NCI-H524 (cell line): ENCODE measurements at places on chromosomes 2 and 18.

- DNase-seq: peak; percentile 5
These were observed 54.3 kb downstream of the RAB10 start for GRCh38 chr2:26088038-26088643.

- DNase-seq: no peak
These were observed 63.7 kb downstream of the EDAR start for GRCh38 chr2:108925286-108925685.

- no peak for DNase-seq
These were observed 21.0 kb downstream of the SLC20A1 start for GRCh38 chr2:112666761-112667122.

DNA sequence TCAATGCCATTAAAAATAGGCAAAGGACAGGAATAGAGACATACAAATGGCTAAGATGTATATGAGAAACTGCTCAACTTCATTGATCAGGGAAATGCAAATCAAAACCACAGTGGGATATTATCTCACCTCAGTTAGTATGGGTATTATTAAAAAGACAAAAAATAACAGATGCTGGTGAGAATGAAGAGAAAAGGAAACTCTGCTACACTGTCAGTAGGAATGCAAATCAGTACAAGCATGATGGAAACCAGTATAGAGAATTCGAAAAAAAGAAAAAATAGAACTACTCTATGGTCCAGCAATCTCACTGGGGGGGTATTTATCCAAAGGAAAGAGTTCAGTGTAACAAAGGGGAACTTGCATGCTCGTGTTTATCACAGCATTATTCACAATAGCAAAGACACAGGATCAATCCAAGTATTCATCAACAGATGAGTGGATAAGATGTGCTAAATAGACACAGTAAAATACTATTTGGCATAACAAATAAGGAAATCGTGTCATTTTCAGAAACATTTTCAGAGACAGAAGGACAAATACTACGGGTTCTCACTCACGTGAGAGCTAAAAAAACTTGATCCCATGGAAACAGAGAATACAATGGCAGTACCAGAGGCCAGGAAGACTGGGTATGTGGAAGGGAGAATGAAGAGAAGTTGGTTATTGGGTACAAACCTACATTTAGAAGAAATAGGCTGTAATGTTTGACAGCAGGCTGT, 60.6 kb downstream of the CCDC74A start:
- no peak for DNase-seq

DNA sequence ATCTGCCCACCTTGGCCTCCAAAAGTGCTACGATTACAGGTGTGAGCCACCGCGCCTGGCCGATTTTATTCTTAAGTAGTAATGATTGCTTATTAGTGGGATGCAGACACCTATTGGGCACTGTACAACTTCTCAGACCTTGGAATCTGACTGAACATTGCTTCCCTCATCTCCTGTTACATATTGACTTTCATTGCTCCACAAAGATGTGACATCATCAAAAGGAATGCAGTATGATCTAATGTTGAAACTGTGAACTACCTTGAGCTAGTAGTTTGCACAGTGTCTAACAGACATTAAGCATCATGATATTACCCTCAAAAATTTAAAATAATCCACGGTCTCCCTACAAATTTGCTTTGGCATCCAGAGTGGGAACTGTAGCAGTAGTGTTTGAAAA, 109.8 kb upstream of the SIX2 start:
- DNase-seq: no peak

DNA sequence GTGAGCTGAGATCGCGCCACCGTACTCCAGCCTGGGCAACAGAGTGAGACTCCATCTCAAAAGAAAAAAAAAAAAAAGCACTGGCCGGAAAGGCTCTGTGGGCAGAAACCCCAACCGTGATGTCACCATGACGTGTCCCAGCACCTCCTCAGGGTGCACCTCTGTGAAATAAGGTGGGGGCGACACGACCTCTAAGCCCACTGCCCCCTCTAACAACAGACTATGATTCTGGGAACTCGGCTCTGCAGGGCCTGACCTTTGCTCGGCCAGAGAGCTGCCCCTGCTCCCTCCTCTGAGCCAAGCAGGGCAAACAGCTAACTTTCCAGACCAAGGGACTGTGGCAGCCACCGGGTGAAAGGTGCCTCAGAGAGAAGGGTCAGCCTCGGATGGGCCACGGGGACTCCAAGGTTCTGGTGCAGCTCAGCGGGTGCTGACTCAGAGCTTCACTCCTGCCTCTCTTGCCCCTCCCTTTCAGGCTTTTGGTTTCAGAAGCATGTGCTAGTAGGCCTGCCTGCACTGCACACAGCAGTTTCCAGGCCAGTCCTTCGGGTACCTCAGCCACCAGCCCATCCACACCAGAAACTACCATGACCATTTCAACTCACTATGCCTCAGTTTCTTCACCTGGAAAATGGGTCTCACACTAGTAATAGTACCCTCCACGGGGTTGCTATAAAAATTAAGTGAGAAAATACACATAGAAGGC, 8.0 kb downstream of the TMBIM1 start:
- DNase-seq: no peak

DNA sequence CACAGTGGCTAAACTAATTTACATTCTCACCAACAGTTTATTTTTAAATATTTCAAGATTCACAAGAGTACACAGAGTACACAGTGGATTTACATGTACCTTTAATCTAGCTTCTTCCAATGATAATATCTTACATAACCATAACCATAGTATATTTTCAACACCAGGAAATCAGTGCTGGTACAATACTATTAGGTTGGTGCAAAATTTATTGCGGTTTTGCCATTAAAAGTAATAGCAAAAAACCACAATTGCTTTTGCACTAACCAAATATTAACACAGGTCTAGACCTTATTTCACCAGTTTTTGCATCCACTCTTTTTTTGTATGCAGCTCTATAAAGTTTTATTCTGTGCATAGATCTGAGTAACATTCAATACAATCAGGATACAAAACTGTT, 163.0 kb downstream of the SCG2 start:
- DNase-seq: no peak

GRCh38 chr2:31778153-31778552, 197.4 kb upstream of the SRD5A2 start:
- no peak for DNase-seq

DNA sequence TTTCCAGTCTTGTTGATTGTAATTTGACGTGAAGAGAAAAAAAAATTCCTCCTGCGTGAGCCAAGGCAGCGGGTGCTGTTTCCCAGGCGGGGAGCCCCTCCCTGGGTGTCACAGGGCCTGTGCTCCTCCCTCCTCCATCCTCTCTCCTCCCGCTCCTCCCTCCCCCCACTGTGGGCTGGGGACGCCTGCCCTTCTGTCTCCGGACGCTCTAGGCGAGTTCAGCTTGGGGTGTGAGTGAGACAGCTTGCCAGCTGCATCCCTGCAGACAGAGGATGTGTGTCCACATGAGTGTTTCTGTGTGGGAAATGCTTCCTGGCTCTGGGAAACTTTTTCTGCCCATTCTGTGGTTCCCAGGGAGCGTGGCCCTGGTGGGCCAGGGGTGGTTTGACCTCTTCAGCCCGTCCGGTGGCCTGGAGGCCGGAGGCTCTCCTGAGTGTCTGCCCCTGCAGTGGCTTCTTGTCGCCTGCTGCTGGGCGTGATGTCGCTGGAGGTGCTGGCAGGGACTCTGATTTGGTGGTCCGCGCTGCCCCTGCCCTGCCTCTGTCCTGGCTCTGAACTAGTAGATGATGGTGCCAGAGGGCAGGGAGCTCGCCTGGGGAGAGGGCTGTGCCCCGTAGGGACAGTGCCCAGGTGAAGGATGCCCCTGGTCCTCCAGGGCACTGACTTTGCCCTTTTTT, 96.4 kb downstream of the USP40 start:
- DNase-seq: no peak

- DNase-seq: no peak
These were observed 4.3 kb upstream of the MROH2A start for GRCh38 chr2:233773854-233774253.

- no peak for DNase-seq
These were observed 113.9 kb downstream of the MYO1B start for GRCh38 chr2:191359133-191359532.

GRCh38 chr2:219912491-219912921, 285.1 kb downstream of the SLC4A3 start:
- no peak for DNase-seq

DNA sequence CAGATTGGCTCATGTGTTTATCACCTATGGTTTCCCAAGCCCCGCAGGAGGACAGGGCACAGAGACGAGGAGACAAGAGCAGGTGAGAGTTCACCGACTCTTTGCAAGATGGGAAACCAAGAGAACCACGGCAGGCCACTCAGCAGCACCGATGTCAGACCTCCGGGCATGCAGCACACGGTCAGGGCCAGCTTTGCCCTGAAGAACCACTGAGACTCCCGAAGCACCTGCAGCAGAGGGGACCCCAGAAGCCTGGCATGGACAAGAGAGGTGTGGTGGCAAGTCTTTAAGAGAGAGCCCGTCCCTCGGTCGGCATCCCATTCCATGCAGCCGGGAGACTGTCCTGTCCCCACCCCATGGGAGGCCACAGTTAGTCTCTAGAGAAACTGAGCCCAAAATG, 36.6 kb upstream of the TAF1B start:
- no peak for DNase-seq

- DNase-seq: no peak
These were observed 6.6 kb downstream of the PROC start for GRCh38 chr2:127424598-127425520.
